ENCODE measurements at places on chromosomes 16 and 17. TPM values are rescaled to one million over a fixed set of nuclear protein-coding genes. Genes with fewer than 3 reads are reported as not detected.

Gene SLC13A2
- not detected for total RNA-seq

Gene GGT6
- total RNA-seq, result not detected

Gene TUBD1
- 11.0 TPM for total RNA-seq

Gene IL17C
- not detected for total RNA-seq

Gene PITPNM3
- total RNA-seq, result 0.66 TPM

Gene MYO15A
- 0.70 TPM for total RNA-seq

Gene CACNG1
- not detected for total RNA-seq

Gene CRHR1
- total RNA-seq, result not detected

Gene TBC1D3C
- total RNA-seq, result not detected

DNA sequence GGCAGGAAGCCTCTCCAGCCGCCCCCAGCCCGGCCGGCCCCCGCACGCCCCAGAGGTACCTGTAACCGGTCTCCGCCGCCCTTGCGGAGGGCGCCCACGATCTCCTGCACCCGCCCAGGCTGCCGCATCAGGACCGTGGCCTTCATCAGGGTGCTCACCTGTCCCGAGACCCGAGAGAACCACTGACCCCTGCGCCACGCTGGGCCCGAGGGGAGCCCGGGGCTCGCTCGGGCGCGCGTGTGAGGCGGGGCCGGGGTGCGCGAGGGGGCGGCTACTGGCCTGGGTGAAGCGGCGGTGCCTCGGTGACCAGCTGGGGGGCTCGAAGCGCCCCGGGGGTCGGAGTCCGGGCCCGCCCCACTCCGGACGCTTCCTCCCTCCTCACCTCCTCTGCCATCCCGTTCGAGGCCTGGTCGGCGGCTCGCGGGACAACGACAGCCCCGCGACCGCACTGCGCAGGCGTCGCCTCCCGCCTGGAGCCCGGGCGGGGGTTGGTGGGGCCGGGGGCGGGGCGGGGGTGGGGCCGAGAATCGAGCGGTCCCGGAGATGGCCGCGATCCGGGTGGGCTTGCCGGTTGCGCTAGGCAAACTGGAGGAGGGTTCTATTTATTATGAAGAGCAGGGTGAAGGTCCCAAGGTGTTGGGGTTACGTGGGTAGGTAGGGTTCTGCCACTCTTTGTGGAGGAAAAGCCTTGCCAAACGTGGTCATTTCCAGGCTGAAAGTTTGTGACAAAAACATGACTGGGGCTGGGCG, at the start of gene NT5C3B:
NT5C3B (minus strand) TSS at position 433 of the 750 bp plus-strand sequence; CDS start at position 394, 39 bp downstream.
- peaks cover 13% of the 10 kb centered on the region for H3K36me3 ChIP-seq
- peak within 1 kb of the TSS; percentile 85 for H3K4me3 ChIP-seq
- peak; percentile 89 for DNase-seq

DNA sequence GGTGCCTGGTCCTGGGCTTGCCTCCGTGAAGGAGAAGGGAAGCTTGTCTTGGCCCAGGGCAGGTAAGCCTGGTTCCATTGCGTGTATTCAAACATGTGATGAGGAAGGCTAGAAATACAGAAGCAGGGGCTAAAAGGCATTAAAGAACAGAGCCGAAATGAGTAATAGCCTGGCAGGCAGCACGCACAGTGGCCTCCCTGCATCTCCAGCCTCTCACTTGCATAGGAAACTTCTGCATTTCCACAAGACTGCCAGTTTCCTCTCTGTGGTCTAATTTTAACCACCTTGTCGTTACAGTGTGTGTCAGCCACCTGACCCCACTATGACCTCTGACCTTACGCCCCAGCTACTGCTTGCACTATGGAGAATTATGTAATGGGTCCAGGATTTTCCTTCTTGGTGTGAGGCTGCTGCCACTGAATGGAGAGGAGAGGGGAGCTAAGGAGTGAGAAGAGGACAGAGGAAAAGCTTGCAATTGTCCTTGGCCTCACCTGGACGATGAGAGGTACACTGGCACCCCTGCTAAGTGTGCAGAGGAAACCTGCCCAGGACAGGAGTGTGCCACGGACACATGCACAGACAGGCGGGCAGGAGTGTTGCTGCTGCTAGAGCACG, 32.8 kb downstream of the HIC1 start:
- H3K4me1 ChIP-seq, result peaks cover 87% of the 10 kb centered on the region
- no peaks in the 10 kb centered on the region for H3K27me3 ChIP-seq
- peaks cover 25% of the 10 kb centered on the region for H3K36me3 ChIP-seq
- H3K27ac ChIP-seq, result peak overlapping the region; percentile 84

- no peak for DNase-seq
- H3K36me3 ChIP-seq, result peaks cover 9% of the 10 kb centered on the region
- H3K4me3 ChIP-seq, result no peak overlapping the region
- no peaks in the 10 kb centered on the region for H3K27me3 ChIP-seq
- no peak overlapping the region for H3K27ac ChIP-seq
- H3K4me1 ChIP-seq, result peaks cover 2% of the 10 kb centered on the region
These were observed 23.6 kb downstream of the ALDH3A2 start for GRCh38 chr17:19672009-19672750.

GRCh38 chr16:61014869-61015268, 1021.4 kb downstream of the CDH8 start:
- no peaks in the 10 kb centered on the region for H3K36me3 ChIP-seq
- H3K4me3 ChIP-seq, result no peak overlapping the region
- no peaks in the 10 kb centered on the region for H3K27me3 ChIP-seq
- H3K27ac ChIP-seq, result no peak overlapping the region

- no peak overlapping the region for H3K27ac ChIP-seq
- H3K4me1 ChIP-seq, result no peaks in the 10 kb centered on the region
- no peaks in the 10 kb centered on the region for H3K36me3 ChIP-seq
- DNase-seq, result no peak
These were observed 1240.9 kb downstream of the CDH11 start for GRCh38 chr16:63880948-63881347.

GRCh38 chr16:84378099-84378498, 9.8 kb downstream of the ATP2C2 start:
- DNase-seq, result no peak
- no peak overlapping the region for H3K27ac ChIP-seq
- H3K36me3 ChIP-seq, result no peaks in the 10 kb centered on the region
- H3K4me1 ChIP-seq, result peaks cover 4% of the 10 kb centered on the region
- H3K4me3 ChIP-seq, result no peak overlapping the region

GRCh38 chr17:40069751-40070708, 7.3 kb downstream of the THRA start:
- peaks cover 24% of the 10 kb centered on the region for H3K4me1 ChIP-seq
- H3K27me3 ChIP-seq, result peaks cover 5% of the 10 kb centered on the region
- peak; percentile 70 for DNase-seq
- peak overlapping the region; percentile 85 for H3K4me3 ChIP-seq
- H3K36me3 ChIP-seq, result no peaks in the 10 kb centered on the region

DNA sequence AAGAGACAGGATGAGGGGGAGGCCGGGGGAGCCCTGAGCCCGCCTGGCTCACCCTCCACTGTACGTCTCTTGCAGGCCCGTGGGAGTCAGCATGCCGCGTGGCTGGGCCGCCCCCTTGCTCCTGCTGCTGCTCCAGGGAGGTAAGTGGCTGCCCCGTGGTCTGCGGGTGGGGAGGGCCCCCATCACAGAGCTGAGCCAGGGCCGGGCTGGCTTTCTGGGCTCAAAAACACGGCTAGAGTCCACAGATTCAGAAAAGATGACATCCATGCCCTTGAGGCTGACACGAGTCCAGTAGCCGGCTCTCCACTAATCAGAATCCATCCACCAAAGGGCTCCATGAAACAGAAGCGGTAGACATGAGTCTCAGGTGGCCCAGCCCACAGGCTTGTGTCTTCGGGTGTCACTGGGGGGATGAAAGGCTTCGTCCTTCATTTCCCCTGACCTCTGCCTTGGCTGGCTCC, 28.0 kb downstream of the IL21R start:
- H3K36me3 ChIP-seq, result peaks cover 75% of the 10 kb centered on the region
- no peak for DNase-seq
- H3K4me3 ChIP-seq, result no peak overlapping the region
- no peaks in the 10 kb centered on the region for H3K27me3 ChIP-seq

DNA sequence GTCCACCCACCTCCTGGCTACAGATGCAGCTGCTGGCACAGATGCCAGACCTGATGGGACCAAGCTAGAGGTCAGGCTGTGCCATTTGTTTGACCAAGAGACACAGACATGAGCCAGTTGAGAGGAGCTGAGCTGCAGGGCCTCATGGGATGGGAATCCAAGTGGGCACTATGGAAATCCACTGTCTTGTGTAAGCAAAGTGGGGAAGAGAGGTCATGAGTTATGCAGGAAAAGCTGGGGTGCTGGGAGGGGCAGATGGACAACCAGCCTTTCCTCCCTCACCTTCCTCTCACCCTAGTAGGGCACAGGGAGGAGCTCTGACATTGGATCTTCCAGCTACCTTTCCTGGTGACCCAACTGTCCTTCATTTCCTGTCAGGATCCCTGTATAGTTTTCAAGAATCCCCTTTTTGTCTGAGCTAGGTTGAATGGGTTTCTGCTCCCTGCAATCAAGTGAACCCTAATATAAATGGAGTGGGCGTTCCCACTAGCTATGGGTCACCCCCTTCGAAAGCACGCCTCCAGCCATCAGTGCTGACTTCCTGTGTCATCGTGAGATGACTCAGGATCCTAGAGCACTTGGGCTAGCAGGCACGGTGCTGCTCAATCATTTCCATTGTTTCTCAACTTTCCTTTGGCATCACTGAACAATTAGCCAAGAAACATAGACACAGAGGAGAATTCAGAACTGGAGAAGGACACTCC, 13.6 kb downstream of the ATPAF2 start:
- peak overlapping the region; percentile 2 for H3K4me3 ChIP-seq
- peak; percentile 70 for DNase-seq
- no peaks in the 10 kb centered on the region for H3K27me3 ChIP-seq
- H3K27ac ChIP-seq, result peak overlapping the region; percentile 65

DNA sequence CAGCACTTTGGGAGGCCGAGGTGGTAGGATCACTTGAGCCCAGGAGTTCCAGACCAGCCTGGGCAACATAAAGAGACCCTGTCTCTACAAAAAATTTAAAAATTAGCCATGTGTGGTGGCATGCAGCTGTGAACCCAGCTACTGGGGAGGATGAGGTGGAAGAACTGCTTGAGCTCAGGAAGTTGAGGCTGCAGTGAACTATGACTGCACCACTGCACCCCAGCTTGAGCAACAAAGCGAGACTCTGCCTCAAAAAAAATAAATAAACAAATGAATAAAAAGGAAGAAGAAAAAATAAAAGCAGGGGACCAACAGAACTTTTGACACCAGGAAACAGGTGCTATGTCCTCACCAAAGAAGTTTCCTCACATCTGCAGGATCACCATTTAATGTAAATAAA, 14.2 kb downstream of the TERF2 start:
- no peak overlapping the region for H3K27ac ChIP-seq
- no peaks in the 10 kb centered on the region for H3K27me3 ChIP-seq
- H3K36me3 ChIP-seq, result peaks cover 62% of the 10 kb centered on the region
- no peak for DNase-seq
- no peak overlapping the region for H3K4me3 ChIP-seq
- H3K4me1 ChIP-seq, result peaks cover 12% of the 10 kb centered on the region

DNA sequence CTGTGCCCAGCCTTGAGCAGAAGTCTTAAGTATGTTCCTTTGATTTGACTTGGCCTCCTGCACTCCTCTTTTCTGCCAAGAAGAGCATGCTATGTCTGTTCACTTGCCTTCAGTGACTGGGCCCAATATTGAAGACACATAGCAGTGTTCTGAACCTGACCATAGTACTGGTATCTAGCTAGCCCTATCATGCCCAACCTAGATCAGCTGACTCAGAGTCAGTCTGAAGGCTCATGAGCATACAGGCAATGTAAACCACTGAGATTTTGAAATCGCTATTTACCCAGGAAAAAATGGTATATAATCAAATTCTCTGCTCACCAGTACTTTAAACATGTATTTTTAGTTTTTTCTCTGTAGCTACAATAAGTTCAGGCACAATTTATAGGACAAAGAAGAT, 129.4 kb downstream of the TANC2 start:
- H3K27me3 ChIP-seq, result no peaks in the 10 kb centered on the region
- H3K36me3 ChIP-seq, result no peaks in the 10 kb centered on the region
- no peak overlapping the region for H3K27ac ChIP-seq
- no peaks in the 10 kb centered on the region for H3K4me1 ChIP-seq

- H3K4me1 ChIP-seq, result no peaks in the 10 kb centered on the region
- DNase-seq, result no peak
- H3K4me3 ChIP-seq, result no peak overlapping the region
- H3K36me3 ChIP-seq, result no peaks in the 10 kb centered on the region
These were observed 26.7 kb downstream of the SMIM36 start for GRCh38 chr17:55484575-55484974.

- no peak for DNase-seq
- H3K4me1 ChIP-seq, result peaks cover 48% of the 10 kb centered on the region
- H3K27ac ChIP-seq, result no peak overlapping the region
- H3K4me3 ChIP-seq, result no peak overlapping the region
- H3K27me3 ChIP-seq, result no peaks in the 10 kb centered on the region
- peaks cover 39% of the 10 kb centered on the region for H3K36me3 ChIP-seq
These were observed 46.3 kb downstream of the ERN1 start for GRCh38 chr17:64083563-64084085.

- peaks cover 17% of the 10 kb centered on the region for H3K4me1 ChIP-seq
- no peak overlapping the region for H3K27ac ChIP-seq
- no peak for DNase-seq
- H3K4me3 ChIP-seq, result no peak overlapping the region
These were observed 1.5 kb upstream of the SIAH1 start for GRCh38 chr16:48386559-48387312.

DNA sequence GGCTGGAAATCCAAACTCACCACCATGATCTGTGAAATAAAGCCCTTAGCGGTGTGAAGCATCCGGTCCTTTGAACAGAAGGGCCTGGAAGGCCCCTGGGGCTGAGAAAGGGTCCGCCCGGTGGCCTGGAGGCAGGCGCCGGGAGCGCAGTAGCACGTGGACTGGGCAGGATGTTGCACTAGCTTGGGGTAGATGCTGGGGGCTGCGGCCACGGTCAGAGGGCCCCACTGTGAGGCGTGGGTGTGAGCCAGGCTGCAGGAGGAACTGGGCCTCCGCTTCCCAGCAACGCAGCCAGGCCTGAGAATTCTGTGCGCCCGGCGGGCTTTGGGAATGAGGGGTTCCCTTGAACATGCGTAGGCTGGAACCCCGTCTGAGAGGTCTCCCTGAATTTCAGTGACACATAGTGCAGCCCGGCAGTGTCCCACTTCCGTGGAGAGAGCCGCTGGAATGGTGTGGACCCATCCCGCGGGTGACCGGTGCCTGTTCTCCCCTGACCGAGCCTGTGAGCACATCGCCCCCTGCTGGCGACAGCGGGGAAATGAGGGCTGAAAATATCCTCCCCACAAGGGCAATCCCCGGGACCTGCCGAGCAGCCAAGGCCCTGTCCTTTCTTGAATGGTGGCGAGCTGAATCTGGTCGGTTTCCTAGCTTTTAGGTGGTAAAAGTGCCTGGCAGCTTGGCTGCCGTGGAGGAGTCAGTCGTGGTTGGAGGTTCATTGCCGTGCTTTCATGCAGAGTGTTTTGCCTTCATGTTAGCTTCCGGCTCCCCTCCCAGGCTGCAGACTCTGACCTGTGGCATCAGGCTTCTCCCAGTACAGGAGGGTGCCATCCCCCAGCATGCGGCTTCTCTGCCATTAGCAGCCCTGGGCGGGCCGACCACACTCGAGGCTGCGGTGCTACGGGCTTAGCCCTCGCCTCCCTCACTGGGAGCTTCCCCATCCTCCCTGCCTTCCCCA, 43.8 kb downstream of the DNAJA2 start:
- H3K4me3 ChIP-seq, result no peak overlapping the region
- H3K36me3 ChIP-seq, result peaks cover 3% of the 10 kb centered on the region
- DNase-seq, result peak; percentile 92
- peak overlapping the region; percentile 36 for H3K27ac ChIP-seq
- H3K4me1 ChIP-seq, result peaks cover 2% of the 10 kb centered on the region
- H3K27me3 ChIP-seq, result no peaks in the 10 kb centered on the region

- H3K36me3 ChIP-seq, result peaks cover 16% of the 10 kb centered on the region
- peak overlapping the region; percentile 52 for H3K27ac ChIP-seq
- H3K4me1 ChIP-seq, result peaks cover 44% of the 10 kb centered on the region
These were observed 2.0 kb upstream of the TMEM11 start for GRCh38 chr17:21215935-21216334.

Measured in activated CD4-positive, alpha-beta T cell treated with anti-CD3 and anti-CD28 coated beads, Interleukin-2, amount 10 ng/mL, durations not matched to agents 24 days and 14 days (primary cell).